ENCODE measurements at places on chromosomes 1 and 21. TPM values are rescaled to one million over a fixed set of nuclear protein-coding genes. Genes with fewer than 3 reads are reported as not detected.

MTMR11 gene
- total RNA-seq: 6.4 TPM

RGS7 gene
- 0.37 TPM for total RNA-seq

ITGB2 gene
- total RNA-seq: 120 TPM

DYRK3 gene
- total RNA-seq: 3.9 TPM

RBM8A gene
- 285 TPM for total RNA-seq

PCSK9 gene
- 0.03 TPM for total RNA-seq

NCF2 gene
- total RNA-seq: not detected

DR1 gene
- total RNA-seq: 117 TPM

ACTL8 gene
- total RNA-seq: not detected

JMJD4 gene
- total RNA-seq: 28.8 TPM

GRCh38 chr1:218525451-218526197 lies 180.5 kb downstream of the TGFB2 start:
- no peaks in the 10 kb centered on the region for H3K36me3 ChIP-seq
- H3K4me3 ChIP-seq: no peak overlapping the region
- no peak for DNase-seq
- no peaks in the 10 kb centered on the region for H3K27me3 ChIP-seq
- peaks cover 25% of the 10 kb centered on the region for H3K4me1 ChIP-seq

GRCh38 chr1:90494748-90495282 lies 222.3 kb downstream of the BARHL2 start:
- no peak for DNase-seq
- H3K4me3 ChIP-seq: no peak overlapping the region
- H3K27me3 ChIP-seq: 0 out of 2 replicates have a peak, but pooled peaks cover 3% of the 10 kb centered on the region
- H3K4me1 ChIP-seq: no peaks in the 10 kb centered on the region
- no peaks in the 10 kb centered on the region for H3K36me3 ChIP-seq

- DNase-seq: no peak
- H3K4me3 ChIP-seq: no peak overlapping the region
Measured at GRCh38 chr1:57550092-57550491, 126.2 kb upstream of the DAB1 start.

GRCh38 chr21:15671188-15671587 lies 58.6 kb upstream of the USP25 start:
- H3K4me3 ChIP-seq: no peak overlapping the region
- H3K36me3 ChIP-seq: no peaks in the 10 kb centered on the region
- no peak overlapping the region for H3K27ac ChIP-seq
- H3K4me1 ChIP-seq: no peaks in the 10 kb centered on the region

GRCh38 chr1:58829866-58830265 lies 46.0 kb upstream of the JUN start:
- no peak overlapping the region for H3K27ac ChIP-seq
- no peaks in the 10 kb centered on the region for H3K36me3 ChIP-seq
- H3K4me3 ChIP-seq: no peak overlapping the region
- no peak for DNase-seq
- H3K4me1 ChIP-seq: peaks cover 7% of the 10 kb centered on the region
- no peaks in the 10 kb centered on the region for H3K27me3 ChIP-seq

- no peak overlapping the region for H3K27ac ChIP-seq
- DNase-seq: no peak
- peaks cover 20% of the 10 kb centered on the region for H3K4me1 ChIP-seq
- no peak overlapping the region for H3K4me3 ChIP-seq
- H3K27me3 ChIP-seq: no peaks in the 10 kb centered on the region
Measured at GRCh38 chr21:44848821-44849521, 24.5 kb downstream of the PTTG1IP start.

- no peaks in the 10 kb centered on the region for H3K27me3 ChIP-seq
- peaks cover 4% of the 10 kb centered on the region for H3K36me3 ChIP-seq
- no peak for DNase-seq
- H3K4me1 ChIP-seq: peaks cover 10% of the 10 kb centered on the region
- H3K27ac ChIP-seq: no peak overlapping the region
- no peak overlapping the region for H3K4me3 ChIP-seq
Measured at GRCh38 chr1:1677718-1678580, 14.6 kb downstream of the SLC35E2B start.

- no peaks in the 10 kb centered on the region for H3K36me3 ChIP-seq
- no peaks in the 10 kb centered on the region for H3K27me3 ChIP-seq
- no peaks in the 10 kb centered on the region for H3K4me1 ChIP-seq
Measured at GRCh38 chr1:12194666-12195216, 27.9 kb downstream of the TNFRSF1B start.

GRCh38 chr1:223413216-223413615 lies 20.0 kb downstream of the CCDC185 start:
- no peak overlapping the region for H3K27ac ChIP-seq
- DNase-seq: no peak
- no peak overlapping the region for H3K4me3 ChIP-seq
- H3K27me3 ChIP-seq: no peaks in the 10 kb centered on the region

DNA sequence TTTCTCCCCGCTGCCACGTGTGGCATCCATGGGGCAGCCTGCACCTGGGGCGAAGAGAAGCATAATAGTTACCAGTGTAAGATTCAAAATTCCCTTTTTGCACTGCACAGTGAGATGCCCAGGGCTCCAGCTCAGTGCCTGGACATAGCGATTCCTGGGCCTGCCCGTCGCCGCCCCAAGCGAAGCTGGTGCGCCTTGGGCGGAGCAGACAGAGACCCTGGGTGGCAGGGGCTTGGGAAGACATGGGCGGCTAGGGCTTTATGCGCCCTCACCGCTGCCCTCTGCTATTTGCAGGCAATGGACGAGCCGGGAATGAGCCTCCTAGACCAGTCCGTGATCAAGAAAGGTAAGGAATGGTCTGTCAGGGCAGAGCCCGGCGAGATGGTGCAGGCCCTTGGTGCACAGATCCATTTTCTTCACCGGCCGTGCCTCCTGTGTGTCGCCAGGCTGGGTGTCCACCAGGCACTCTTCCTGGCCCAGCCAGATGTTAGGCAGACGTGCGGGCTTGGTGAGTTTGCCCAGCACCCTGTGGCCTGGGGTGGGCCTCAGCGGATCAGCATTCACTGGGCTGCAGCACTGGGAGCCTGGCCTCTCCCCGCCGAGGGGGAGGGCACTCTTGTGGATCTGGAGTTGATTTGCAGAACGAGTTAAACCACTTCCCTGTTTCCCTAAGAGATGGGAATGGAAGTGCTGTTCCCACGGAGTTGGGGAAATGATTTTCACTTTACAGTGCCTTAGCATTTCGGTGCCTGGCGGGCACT lies 1.7 kb downstream of the TFAP2E start:
- no peak for DNase-seq
- H3K36me3 ChIP-seq: no peaks in the 10 kb centered on the region
- H3K4me1 ChIP-seq: peaks cover 8% of the 10 kb centered on the region
- H3K4me3 ChIP-seq: no peak overlapping the region

GRCh38 chr1:9807541-9807940 lies 16.2 kb downstream of the CLSTN1 start:
- H3K27ac ChIP-seq: no peak overlapping the region
- H3K27me3 ChIP-seq: no peaks in the 10 kb centered on the region
- H3K4me3 ChIP-seq: no peak overlapping the region
- no peaks in the 10 kb centered on the region for H3K4me1 ChIP-seq
- DNase-seq: no peak

- no peaks in the 10 kb centered on the region for H3K36me3 ChIP-seq
- peak overlapping the region; percentile 55 for H3K27ac ChIP-seq
- H3K27me3 ChIP-seq: no peaks in the 10 kb centered on the region
- peaks cover 32% of the 10 kb centered on the region for H3K4me1 ChIP-seq
Measured at GRCh38 chr1:14996133-14997050, 157.2 kb upstream of the TMEM51 start.

DNA sequence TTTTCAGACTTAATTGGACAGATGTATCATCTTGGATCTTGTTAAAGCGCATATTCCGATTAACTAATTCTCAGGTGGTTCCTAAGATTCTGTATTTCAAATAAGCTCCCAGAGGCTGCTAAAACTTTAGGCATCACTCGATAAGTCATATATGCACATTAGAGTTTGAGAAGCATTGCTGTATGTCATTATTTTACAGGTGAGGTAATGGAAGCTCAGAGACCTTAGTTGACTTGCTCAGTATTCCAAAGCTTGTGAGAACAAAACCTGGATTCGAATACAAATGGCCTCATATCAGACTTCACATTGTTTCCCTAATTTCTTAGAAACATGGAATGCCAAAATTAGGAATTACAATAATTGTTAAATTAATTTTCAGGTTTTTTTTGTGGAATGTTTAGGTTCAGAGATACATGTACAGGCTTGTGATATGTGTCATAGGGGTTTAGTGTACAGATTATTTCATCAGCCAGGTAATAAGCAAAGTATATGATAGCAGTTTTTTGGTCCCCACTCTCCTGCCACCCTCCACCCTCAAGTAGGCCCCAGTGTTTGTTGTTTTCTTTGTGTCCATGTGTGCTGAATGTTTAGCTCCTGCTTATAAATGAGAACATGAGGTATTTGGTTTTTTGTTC lies 96.8 kb downstream of the XPR1 start:
- no peak overlapping the region for H3K27ac ChIP-seq
- H3K4me3 ChIP-seq: no peak overlapping the region
- no peak for DNase-seq
- H3K36me3 ChIP-seq: no peaks in the 10 kb centered on the region

GRCh38 chr1:8241417-8242014 lies 76.4 kb upstream of the SLC45A1 start:
- H3K27ac ChIP-seq: no peak overlapping the region
- H3K4me1 ChIP-seq: peaks cover 13% of the 10 kb centered on the region

- DNase-seq: no peak
- H3K27me3 ChIP-seq: no peaks in the 10 kb centered on the region
Measured at GRCh38 chr1:93678946-93679480, 2.6 kb downstream of the BCAR3 start.

GRCh38 chr1:222736470-222736869 lies 532 bp upstream of the FAM177B start:
- H3K27ac ChIP-seq: no peak overlapping the region
- H3K4me1 ChIP-seq: no peaks in the 10 kb centered on the region
- DNase-seq: no peak
- peaks cover 39% of the 10 kb centered on the region for H3K36me3 ChIP-seq
- no peaks in the 10 kb centered on the region for H3K27me3 ChIP-seq

GRCh38 chr1:230141021-230141648 lies 74.1 kb downstream of the GALNT2 start:
- no peaks in the 10 kb centered on the region for H3K27me3 ChIP-seq
- no peaks in the 10 kb centered on the region for H3K36me3 ChIP-seq
- DNase-seq: no peak
- peaks cover 36% of the 10 kb centered on the region for H3K4me1 ChIP-seq

GRCh38 chr1:171917331-171917730 lies 76.0 kb downstream of the DNM3 start:
- no peaks in the 10 kb centered on the region for H3K27me3 ChIP-seq
- no peak for DNase-seq
- H3K27ac ChIP-seq: no peak overlapping the region
- H3K4me3 ChIP-seq: no peak overlapping the region
- H3K4me1 ChIP-seq: no peaks in the 10 kb centered on the region
- H3K36me3 ChIP-seq: no peaks in the 10 kb centered on the region

DNA sequence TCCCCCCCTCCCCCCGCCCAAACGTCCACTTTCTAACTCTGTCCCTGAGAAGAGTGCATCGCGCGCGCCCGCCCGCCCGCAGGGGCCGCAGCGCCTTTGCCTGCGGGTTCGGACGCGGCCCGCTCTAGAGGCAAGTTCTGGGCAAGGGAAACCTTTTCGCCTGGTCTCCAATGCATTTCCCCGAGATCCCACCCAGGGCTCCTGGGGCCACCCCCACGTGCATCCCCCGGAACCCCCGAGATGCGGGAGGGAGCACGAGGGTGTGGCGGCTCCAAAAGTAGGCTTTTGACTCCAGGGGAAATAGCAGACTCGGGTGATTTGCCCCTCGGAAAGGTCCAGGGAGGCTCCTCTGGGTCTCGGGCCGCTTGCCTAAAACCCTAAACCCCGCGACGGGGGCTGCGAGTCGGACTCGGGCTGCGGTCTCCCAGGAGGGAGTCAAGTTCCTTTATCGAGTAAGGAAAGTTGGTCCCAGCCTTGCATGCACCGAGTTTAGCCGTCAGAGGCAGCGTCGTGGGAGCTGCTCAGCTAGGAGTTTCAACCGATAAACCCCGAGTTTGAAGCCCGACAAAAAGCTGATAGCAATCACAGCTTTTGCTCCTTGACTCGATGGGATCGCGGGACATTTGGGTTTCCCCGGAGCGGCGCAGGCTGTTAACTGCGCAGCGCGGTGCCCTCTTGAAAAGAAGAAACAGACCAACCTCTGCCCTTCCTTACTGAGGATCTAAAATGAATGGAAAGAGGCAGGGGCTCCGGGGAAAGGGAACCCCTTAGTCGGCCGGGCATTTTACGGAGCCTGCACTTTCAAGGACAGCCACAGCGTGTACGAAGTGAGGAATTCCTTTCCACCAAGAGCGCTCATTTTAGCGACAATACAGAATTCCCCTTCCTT lies 158.1 kb downstream of the RUNX1 start:
- H3K4me1 ChIP-seq: peaks cover 9% of the 10 kb centered on the region
- H3K27me3 ChIP-seq: no peaks in the 10 kb centered on the region

DNA sequence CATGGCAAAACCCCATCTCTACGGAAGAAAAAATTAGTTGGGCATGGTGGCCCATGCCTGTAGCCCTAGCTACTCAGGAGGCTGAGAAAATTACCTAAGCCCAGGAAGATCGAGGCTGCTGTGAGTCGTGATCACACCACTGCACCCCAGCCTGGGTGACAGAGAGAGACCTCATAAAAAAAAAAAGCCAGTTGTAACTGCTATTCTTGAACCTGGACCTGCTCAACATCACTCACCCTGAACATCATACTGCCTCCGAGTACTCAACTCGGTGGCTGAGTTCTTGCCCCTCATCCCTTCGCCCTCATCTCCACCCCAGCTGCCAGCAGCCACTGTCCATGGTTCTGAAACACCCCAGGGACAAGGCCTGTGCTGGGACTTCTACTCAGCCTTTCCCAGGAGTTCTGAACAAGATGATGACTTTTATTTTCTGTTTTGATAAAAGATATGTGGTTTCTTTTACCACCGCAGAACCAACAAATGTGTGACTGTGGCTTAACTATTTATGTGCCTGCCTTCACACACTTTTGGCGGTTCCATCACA lies 5.4 kb upstream of the DISP3 start:
- H3K27me3 ChIP-seq: peaks cover 12% of the 10 kb centered on the region
- H3K4me1 ChIP-seq: peaks cover 2% of the 10 kb centered on the region
- no peak overlapping the region for H3K4me3 ChIP-seq
- DNase-seq: no peak
- H3K27ac ChIP-seq: no peak overlapping the region

DNA sequence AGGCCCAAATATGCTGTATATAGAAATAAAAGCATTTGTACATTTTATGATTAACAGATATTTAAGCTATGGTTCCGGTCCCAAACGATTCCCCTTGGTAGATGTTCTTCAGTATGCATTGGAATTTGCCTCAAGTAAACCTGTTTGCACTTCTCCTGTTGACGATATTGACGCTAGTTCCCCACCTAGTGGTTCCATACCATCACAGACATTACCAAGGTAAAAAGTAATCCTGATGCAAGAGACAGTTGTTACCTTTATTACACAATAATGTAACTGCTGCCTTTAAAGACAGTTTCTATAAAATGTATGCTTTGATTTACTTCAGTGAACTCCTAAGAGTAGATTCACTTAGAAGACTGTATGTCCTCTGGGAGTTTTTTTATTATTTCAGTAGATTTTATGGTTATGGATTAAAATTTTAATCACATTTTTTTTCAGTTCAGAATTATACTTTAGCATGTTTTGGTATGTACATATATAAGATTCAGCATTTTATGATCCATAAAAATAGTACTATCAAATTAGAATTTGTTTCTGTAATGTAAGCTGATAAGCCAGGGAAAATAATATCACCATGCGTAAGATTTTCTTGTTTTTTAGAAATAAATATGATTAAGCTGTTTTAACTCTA lies 96.5 kb downstream of the USP25 start:
- H3K27me3 ChIP-seq: no peaks in the 10 kb centered on the region
- no peaks in the 10 kb centered on the region for H3K4me1 ChIP-seq
- peaks cover 40% of the 10 kb centered on the region for H3K36me3 ChIP-seq
- H3K4me3 ChIP-seq: no peak overlapping the region

GRCh38 chr1:204746838-204747442 lies 61.4 kb upstream of the LRRN2 start:
- no peaks in the 10 kb centered on the region for H3K4me1 ChIP-seq
- H3K36me3 ChIP-seq: no peaks in the 10 kb centered on the region
- DNase-seq: no peak
- H3K27ac ChIP-seq: no peak overlapping the region
- peaks cover 5% of the 10 kb centered on the region for H3K27me3 ChIP-seq
